ENCODE measurements at places on chromosomes 4 and X.
A peak's percentile ranks its signal among the peaks of the same experiment; 100 is the strongest.

DNA sequence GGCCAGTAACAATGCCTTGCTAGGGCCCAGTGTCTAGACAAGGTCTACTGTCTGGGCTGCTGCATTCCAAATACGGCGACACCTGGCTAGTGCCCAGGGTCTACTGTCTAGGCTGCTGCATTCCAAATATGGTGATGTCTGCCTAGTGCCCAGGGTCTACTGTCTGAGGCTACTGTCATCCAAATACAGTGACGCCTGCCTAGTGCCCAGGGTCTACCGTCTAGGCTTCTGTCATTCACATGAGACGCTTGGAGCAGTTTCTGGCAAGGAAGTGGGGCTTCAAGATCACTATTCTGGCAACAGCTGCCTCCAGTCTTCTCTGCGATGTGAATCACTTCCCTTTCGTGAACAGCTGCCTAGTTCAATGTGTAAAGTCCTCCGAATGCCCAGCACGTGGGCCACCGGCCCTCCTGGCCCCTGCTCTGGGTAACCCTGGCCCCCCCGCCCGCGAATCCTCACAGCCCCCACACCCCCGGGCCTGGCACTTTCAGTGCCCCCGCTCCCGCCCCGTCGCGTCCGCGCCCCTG is 12.7 kb downstream of the ACOX3 start:
- DNase-seq: no peak

DNA sequence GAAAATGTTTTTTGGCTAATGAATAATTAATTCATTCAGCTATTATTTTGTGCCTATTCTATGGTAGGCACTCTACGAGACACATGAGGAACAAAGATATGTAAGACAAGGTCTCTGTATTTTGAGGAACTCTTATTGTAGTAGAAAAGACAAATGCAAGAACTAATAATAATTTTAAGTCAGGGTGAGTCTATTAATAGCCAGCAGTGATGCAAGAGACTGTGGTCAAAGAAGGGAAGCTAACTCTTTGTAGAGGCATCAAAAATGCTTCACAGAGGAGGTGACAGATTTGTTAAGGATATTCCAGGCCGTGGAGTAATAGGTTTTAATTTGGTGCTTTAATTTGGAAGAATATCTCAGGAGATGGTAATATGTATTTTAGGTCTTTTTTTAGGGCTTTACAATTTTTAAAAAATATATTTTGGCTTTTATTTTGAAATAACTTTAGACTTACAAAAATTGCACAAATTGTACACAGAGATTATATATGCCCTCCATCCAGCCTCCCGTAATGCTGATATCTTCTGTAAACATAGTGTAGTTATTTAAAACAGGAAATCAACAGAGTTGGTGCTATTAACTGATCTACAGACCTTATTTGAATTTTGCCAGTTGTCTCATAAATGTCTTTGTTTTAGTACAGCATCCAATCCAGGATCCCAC is 48.1 kb downstream of the DCLK2 start:
- no peak for DNase-seq

DNA sequence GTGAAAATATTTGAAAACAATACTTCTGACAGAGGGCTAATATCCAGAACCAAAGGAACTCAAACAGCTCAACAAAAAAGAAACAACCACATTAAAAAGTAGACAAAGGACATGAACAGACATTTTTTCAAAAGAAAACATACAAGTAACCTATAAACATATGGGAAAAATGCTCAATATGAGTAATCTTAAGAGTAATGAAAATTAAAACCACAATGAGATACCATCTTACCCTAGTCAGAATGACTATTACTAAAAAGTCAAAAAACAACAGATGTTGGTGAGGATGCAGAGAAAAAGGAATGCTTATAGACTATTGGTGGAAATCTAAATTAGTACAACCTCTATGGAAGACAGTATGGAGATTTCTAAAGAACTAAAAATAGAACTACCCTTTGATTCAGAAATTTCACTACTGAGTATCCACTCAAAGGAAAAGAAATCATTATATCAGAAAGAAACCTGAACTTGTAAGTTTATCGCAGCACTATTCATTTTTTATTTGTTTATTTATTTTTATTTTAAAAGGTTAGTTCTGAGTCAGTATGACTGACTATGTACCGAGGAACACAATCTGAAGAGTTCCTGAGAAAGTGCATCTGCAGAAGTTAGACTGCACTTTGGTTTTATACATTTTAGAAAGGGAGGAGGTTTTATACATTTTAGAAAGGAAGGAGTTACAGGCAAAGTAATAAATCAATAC is 231.3 kb downstream of the INPP4B start:
- DNase-seq: no peak

GRCh38 chrX:129957241-129958082 is 25.0 kb upstream of the BCORL1 start:
- DNase-seq: peak; percentile 74

- peak; percentile 93 for DNase-seq
Observed at GRCh38 chrX:115898382-115899001, 272.1 kb upstream of the AGTR2 start.

DNA sequence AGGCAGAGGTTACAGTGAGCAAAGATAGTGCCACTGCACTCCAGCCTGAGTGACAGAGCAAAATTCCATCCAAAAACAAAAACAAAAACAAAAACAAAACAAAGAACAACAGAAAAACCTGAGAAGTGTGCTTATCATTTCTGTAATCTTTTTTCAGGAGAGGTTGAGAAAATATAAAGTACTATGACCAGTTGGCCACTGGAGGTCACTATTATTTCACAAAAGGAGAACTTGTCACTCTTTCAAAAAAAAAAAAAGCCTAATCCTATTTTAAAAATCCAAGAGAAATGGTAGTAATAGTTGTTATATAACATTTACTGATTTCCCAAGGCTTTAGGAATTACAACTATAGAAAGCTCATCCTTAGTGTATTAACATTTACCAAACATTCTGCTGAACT is 24.9 kb upstream of the RNF150 start:
- DNase-seq: no peak

Measured in Peyer's patch (tissue), 4 donors.